ENCODE measurements at places on chromosomes 13 and 19.

DNA sequence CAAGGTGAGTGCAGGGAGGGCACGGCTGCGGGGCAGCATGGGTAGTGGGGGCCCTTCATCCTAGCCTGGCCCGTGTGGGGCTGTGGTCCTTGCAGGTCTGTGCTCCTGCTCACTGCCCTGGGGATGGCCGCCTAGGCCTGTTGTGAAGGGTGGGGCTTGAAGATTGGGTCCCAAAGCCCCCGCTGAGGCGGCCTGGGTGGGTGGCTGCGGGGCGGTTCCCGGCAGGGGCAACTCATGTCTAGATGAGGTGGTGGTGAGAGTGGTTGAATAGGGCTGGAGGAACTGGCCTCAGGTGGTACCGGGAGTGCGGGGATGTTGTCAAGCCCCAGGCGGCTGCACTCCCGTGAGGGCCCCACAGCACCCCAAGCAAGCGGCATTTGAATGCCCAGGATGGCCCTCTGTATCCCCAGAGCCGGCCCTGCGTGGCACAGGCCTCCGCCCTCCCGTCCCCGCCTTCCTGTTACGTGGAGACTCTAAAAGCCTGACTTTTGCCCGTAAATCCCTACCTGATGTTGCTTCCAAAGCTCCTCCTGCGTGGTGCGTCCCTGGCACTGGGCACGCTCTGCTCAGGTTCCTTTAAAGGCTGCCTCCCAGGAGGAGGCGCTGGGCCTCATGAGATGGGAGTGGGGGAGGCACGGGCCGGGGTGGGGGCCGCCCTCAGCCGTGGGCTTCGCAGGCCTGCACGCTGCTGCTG is 15.0 kb downstream of the SPPL2B start:
- DNase-seq, result no peak

GRCh38 chr13:104773775-104774174 is 1707.6 kb upstream of the SLC10A2 start:
- DNase-seq, result peak; percentile 57

DNA sequence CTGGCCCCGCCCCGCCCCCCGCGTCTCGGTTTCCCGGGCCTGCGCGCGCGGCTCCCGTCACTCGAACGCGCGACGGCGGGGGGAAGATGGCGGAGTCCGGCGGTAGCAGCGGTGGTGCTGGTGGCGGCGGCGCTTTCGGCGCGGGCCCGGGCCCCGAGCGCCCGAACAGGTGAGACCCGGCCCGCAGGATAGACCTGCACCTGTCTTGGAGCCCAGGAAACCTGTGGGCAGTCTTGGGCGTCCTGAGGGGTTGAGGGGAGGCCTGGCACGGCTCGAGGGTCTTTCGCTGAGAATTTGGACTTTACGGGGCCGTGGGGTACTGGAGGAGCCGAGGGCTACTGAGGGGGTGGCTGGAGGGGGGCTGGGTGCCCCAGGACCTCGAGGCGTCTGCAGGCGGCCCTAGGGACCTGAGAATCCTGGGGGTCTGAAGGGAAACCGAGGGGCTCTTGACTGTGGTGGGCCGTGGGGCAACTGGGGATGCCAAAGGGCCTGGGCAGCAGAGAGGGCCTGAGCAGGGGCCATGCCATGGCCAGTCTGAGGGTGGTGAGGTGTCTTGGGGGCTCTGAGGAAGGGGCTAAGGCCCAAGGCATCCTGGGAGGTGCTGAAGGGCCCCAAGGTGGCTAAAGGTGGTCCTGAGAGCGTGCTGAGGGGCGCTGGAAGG is at the start of gene KLHL26:
TSS of gene KLHL26 (plus strand) at position 60 of the 661 bp plus-strand sequence. CDS start at position 87, 27 bp downstream.
- DNase-seq, result no peak

GRCh38 chr19:34482380-34483250 is 1.1 kb downstream of the WTIP start:
- no peak for DNase-seq

- peak; percentile 89 for DNase-seq
Observed at GRCh38 chr19:342801-343421, 1.7 kb downstream of the MIER2 start.

DNA sequence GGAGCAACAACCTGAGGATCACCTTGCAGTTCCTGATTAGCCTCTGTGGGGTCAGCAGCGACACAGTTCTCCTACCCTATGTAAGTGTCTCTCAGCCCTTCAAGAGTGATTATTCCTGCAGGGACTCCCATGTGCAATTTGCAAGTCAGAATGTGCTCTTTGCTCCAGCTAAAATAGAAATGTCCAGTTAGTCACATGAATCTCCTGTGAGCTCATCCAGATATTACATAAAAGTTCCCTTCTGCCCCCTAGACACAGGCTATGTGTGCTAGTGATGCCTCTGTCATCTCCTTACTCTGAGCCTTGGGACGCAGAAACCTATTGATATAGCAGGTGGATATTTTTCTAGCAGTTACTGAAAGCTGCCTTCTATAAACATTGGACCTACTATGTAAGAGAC is 105.5 kb downstream of the ZAR1L start:
- DNase-seq, result peak; percentile 53

- DNase-seq, result no peak
Observed at GRCh38 chr19:1521636-1522035, 2.2 kb upstream of the PLK5 start.

DNA sequence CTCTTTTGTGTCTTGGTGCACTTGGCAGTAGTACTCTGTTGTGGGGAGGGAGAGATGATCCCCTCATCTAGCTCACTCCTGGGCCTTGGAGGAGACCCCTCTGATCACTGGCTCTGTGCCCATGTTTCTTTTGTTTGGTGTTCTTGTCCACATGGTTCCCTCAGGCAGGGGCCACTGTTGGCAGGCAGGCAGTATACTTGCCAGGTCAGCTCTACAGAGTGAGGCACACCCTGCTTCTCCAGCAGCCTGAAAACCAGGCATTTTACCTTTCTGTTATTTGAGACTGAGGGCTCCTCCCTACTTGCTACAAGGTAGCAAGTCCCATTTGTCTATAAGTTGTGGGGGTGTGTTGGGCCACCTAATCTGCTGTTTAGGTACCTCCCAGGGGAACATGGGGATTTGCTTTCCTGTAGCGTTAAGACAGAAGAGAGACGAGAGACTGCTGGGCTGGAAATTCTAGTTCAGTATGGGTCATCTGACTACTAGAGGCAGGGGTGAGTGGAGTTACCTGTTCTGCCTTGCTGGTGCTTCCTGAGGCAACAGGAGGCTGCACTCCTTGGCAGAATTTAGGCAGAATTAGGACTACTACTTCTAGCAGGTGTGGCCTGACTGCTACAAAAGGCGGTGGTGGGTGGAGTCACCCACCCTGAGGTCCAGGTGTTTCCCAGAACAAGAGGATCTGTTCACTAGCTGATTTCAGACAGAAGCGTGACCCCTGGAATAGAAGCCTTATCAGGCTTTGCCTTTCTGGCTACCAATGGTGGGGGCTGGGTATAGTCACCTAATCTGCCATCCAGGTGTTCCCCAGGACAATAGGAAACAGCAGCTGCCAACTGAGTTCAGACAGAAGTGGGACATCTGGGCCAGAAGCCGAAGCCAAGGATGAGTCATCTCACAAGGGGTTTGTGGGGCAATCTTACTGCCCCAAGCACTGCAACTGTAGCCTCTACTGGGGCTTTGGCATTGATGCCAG is 843.0 kb upstream of the ATXN8OS start:
- DNase-seq, result no peak

DNA sequence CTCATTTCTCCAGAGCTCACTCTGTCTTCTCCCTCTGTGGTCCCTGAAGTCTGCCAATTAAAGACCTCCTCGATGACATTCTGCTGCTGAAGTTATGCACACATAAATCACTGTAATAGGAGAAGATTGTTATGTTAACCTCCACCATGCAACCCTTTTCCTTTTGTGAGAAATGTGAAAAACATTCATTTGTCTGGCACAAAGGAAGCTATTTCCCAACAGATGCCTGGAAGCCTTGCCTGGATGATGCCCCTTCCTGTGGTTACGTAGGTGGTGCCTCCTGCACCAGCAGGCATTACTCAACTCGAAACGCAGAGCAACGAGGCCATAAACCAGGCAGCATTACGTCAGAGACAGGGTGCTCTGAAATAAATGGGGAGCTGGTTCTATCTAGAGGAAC is 327.4 kb upstream of the ZNF507 start:
- no peak for DNase-seq

DNA sequence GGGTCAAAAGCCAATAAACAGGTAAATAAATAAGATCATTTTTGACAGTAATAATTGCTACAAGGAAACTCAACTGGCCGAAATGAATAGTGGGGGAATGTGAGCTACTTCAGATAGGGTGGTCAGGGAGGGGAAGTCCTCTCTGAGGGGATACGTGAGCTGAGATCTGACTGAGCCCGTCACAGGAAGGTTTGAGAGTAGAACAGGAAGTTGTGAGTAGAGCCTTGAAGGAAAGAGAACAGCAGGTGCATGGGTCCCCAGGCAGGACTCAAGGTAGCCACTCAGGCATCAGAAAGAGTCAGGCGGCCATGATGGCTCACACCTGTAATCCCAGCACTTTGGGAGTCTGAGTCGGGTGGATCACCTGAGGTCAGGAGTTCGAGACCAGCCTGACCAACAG is 6.3 kb downstream of the IRGQ start:
- DNase-seq, result no peak

- no peak for DNase-seq
Observed at GRCh38 chr13:25662516-25662915, 290.7 kb downstream of the ATP8A2 start.

DNA sequence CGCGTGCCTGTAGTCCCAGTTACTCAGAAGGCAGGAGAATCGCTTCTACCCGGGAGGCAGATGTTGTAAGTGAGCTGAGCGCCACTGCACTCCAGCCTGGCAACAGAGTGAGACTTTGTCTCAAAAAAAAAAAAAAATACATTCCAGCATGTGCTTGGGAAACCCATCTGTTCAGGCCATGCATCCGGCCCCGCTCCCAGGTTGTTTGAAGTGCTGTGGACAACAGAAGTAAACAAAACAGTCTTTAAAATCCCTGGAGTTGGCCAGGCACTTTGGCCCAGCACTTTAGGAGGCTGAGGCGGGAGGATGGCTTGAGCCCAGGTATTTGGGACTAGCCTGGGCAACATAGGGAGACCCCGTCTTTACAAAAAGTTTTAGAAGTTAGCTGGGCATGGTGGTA is 3.2 kb upstream of the PTPRS start:
- no peak for DNase-seq

GRCh38 chr19:7636691-7637373 is at the start of gene STXBP2:
Gene STXBP2 (plus strand): TSS chr19:7637110. CDS start chr19:7637150, 40 bp downstream.
- DNase-seq, result peak; percentile 86

DNA sequence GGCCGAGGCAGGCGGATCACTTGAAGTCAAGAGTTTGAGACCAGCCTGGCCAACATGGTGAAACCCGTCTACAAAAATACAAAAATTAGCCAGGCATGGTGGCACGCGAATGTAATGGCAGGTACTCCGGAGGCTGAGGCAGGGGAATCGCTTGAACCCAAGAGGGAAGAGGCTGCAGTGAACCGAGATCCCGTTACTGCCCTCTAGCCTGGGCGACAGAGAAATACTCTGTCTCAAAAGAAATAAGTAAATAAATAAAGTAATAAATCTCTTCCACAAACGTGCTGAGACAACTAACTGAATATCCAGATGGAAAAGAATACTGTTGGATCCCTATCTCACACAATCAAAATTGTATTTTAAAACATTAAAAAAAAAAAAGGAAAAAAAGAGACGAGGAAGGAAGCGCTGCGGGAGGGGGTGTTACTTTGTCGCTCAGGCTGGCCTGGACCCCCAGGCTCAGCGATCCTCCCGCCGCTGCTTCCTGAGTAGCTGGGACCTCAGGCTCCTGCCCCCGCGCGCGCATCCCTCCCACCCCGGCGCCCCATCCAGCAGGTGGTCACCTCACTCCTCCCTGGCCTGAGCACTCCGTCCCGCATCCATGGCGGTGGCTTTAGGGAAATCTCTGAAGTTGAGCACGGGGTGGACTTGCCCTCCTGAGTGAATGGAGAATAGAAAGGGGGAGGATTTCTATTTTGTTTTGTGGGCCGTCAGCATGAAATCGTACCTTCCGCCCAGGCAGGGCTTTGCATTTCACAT is 628 bp upstream of the ZNF813 start:
- DNase-seq, result no peak

DNA sequence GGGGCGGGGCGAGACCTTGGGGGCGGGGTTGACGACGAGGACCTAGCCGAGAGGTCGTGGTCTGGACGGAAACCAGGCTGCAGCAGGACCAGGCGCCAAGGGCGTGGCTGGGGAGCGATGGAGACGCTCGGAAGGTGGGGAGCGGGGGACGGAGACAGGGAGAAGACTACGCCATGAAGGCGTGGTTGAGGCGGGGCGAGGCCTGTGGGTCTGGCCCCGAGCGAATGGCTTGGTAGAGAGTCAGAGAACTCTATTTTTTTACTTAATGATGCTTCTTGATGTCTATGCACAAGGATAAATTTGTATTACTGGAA is 674 bp upstream of the FBXL12 start:
- DNase-seq, result no peak

DNA sequence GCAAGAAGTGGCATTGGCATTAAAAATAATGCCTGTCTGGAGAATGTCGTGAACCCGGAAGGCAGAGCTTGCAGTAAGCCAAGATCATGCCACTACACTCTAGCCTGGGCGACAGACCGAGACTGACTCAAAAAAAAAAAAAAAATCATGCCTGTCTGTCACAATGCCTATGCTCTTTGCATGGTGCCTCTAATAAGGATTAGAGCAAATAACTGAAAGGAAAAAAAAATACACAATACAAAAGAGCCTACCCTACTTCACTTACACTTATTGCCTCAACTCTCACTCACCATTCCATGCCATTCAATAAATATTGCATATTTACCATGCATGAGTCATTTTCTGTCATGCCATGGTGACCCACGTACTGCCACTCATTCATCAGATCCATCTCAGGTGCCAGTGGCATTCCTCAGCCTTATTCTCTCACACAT is 49.1 kb downstream of the TBC1D4 start:
- no peak for DNase-seq

- DNase-seq, result peak; percentile 18
Observed at GRCh38 chr13:114114006-114114640, 18.3 kb downstream of the RASA3 start.

DNA sequence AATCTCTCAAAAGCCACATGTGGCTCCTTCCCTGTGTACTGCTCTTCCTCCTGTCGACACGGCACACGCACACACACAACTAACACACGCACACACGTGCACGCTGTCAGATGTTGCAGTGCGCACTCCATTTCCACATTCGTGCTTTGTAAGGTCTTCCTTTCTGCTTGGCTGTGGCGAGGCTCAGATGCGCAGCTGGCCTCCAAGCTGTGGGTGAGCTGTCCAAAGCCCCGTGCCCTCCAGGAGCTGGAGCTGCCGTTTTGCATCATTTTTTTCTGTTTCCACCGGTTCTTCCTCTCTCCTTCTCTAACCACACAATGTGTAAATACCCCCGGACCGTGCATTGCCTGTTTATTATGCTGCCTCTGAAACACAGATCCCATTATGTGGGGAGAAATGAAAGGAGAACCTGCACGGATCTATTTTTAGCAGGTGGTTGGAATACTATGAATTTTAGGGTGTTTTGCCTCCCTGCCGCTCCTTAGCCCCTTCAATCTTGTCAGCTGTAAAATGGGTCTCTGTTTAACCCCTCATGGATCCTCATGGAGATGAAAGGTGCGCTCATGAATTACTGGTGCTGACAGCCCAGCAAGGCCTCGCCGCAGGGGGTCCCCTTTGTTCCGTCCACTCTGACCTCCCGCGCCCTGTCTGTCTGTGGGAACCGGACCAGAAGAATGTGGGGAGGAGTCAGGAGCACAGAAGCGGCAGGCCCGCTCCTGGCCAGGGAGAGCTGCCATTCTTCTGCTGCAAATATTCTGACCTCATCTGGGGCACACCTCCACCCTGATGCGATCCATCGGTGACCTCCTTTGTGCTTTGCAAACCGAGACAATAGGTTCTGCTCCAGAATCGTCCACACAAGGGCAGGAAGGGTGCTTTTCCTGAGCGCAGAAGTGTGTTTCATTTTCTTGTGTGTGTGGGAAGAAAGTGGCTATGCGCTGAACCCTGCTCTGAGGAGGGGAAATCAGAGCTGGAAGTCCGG is 137.7 kb downstream of the SOX1 start:
- DNase-seq, result no peak
